T-helper 9 cell (primary cell): ENCODE measurements at places on chromosomes 7 and 10.
A peak's percentile ranks its signal among the peaks of the same experiment; 100 is the strongest.

DNA sequence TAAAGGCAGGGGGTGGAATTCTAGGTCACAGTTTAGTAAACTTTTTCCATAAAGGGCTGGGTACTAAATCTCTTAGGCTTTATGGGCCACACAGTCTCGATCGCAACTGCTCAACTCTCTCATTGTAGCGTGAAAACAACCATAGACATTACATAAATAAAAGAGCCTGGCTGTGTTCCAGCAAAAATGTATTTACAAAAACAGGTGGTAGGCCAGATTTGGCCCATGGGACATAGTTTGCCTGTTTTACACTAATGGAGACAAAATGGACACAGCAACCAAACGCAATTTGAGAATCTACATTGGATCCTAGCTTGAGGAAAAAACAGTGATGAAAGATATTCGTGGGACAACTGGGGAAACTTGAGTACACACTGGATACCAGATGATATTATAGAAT, 23.2 kb upstream of the MALSU1 start:
- DNase-seq, result no peak

DNA sequence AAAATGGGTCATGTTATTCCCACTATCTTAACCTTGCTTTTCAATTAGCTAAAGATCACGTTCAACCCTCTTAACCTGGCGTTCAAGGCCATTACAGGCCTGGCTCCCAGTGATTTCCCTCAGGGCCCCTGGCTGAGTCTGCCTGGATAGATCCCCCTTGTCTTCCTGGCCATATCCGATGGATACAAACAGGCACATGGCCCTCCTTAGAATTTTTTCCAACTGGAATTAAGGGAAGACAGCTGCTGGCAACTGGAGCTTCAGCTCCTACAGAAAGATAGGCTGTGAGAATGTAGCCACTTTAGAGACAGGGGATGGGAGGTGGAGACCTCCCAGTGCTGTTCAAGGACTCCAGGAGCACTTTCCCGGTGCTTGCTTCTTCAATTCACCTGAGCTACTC, 63.1 kb upstream of the ITGA8 start:
- no peak for DNase-seq

DNA sequence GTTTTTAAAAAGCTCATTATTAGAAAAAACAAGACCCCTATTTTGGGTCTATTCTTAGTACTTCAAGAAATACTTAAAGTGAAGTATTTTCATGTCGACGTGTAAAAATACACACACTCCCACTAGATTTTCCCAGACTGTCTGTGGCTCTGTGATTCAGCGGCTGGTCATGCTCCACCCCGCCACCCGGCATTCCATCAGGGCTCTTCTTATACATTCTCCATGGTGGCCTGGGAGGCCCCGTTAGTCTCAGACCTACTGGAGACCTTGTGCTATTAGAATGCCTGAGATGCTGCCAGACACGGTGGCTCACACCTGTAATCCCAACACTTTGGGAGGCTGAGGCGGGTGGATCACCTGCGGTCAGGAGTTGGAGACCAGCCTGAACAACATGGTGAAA, 13.1 kb downstream of the TECPR1 start:
- no peak for DNase-seq

DNA sequence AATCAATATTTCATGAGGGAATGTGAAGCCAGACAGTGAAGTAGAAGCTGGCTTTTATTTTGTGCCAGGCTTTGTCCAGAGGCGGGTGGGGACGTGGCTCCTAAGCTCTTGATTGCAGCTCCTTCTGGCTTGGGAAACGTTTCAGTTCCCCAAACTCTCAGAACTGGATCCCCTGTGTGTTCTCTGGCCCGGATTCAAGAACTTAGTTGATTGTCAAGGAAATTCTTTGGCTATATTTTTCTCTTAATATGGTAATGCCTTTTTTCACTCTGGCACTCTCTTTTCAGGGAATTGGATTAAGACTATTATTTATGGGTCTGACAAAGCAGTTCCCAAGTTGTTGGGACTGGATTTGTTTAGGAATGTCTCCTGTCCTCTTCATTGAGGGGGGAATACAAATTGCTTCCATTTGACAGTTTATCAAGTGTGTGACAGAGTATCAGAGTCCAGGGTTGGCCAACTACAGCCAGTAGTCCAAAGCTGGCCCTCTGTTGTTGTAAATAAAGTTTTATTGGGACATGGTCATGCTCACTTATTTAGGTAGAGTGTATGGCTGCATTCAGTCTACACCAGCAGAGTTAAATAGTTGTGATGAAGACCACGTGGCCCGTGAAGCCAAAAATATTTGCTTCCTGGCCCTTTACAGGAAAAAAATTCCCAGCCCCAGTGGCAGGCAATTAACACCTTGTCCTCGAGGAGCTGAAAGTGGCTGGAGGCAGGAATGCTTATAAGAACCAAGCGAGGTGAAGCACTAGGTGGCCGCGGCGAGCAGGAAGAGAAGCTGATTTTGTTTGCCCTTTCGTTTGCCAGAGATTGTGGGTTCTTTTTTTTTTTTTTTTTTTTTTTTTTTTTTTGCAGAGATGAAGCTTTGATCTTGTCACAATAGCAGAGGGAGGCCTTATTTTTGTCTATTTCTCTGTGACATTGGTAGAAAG, 34.3 kb downstream of the HTRA1 start:
- no peak for DNase-seq

DNA sequence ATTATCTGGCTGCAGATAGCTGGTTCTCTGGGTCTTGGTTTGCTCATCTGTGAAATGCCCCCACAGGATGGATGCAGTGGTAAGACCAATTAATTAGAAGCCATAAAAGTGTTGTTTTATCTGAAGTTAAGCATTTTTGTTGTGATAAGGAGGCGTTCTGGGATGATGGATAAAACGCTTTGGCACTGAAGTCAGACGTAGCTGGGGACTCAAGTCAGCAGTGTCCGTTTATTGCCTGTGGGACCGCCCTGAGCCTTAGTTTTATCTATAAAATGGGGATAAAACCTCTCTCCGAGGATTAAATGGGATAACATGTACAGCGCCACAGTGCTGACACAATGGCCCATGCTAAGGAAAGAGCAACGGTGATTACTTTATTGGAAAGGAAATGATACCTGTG, 34.7 kb downstream of the TCF7L2 start:
- no peak for DNase-seq

- no peak for DNase-seq
These were observed 23.8 kb upstream of the SEC61G start for GRCh38 chr7:54782829-54783228.

DNA sequence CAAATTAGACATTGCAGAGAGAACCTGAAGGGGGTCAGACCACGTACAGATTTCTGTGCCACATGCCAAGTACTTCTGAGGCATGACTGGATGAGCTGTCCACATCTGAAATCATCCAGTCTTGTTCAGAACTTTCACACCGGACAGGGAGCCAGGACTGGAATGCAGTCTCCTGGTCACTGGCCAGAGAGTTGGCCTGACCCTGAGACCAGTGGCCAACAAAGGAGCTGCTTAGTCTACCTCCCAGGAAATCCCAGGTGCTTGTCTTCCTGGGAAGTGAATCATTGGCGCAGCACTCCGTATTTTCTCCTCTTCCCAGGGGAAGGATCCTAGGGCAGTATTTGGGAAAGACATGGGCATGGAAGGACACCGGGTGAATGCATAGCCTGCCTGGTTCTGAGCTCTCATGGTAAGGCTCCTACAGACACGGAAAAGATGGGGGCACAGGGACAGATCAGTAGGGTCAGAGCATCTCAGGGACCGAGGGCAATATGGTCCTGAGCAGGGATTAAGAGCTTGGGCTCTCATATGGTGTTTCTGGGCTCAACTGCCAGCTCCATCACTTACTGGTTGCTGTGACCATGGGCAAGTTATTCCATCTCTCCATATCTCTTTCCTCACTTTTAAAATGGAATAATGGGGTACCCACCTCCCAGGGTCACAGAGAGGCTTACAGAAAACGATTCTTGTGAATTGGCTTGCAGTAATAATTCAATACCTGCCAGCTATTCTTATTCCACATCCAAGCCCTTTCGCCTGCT, 1.3 kb upstream of the SCD start:
- DNase-seq, result no peak

- no peak for DNase-seq
These were observed 53.7 kb upstream of the MAGI2 start for GRCh38 chr7:79507131-79507530.

GRCh38 chr10:90920986-90921666, at the start of gene ANKRD1:
Gene ANKRD1, minus strand, starts transcription at chr10:90921087. Its CDS starts 60 bp downstream, at chr10:90921027.
- DNase-seq, result no peak

- no peak for DNase-seq
These were observed 323.3 kb upstream of the ZMIZ1 start for GRCh38 chr10:78745441-78745840.

GRCh38 chr7:138903186-138903820, 77.9 kb downstream of the KIAA1549 start:
- peak; percentile 67 for DNase-seq
